IMR-90 (cell line): ENCODE measurements at places on chromosomes 1 and 21. TPM values are rescaled to one million over a fixed set of nuclear protein-coding genes. Genes with fewer than 3 reads are reported as not detected.

The SPRR3 gene
- not detected in 2 replicates for total RNA-seq

The HTR1D gene
- total RNA-seq = under 0.01 and 0.18 TPM in 2 replicates

The E2F2 gene
- total RNA-seq = 0.36 and 0.56 TPM in 2 replicates

The CIART gene
- total RNA-seq = 13.9 and 18.1 TPM in 2 replicates

The F3 gene
- 75.6 and 102 TPM in 2 replicates for total RNA-seq

The TEX35 gene
- total RNA-seq = not detected in 2 replicates

The CCDC181 gene
- 0.28 TPM in 1 of 2 replicates, not detected in the other for total RNA-seq

The ARID1A gene
- total RNA-seq = 14.0 and 16.7 TPM in 2 replicates

The RGS5 gene
- total RNA-seq = 14.2 and 40.0 TPM in 2 replicates

The ST6GALNAC5 gene
- 2.8 and 3.4 TPM in 2 replicates for total RNA-seq

The AGT gene
- total RNA-seq = under 0.01 and 0.18 TPM in 2 replicates

The CD1D gene
- not detected in 2 replicates for total RNA-seq

The GJA5 gene
- total RNA-seq = not detected in 2 replicates

The GABRD gene
- total RNA-seq = not detected in 2 replicates

The OR2M3 gene
- total RNA-seq = not detected in 2 replicates

The GPA33 gene
- not detected in 2 replicates for total RNA-seq

The FAM72D gene
- 0.72 and 0.83 TPM in 2 replicates for total RNA-seq

The PSRC1 gene
- 34.6 and 36.4 TPM in 2 replicates for total RNA-seq

The MCOLN3 gene
- total RNA-seq = not detected in 2 replicates

The ANKRD34A gene
- total RNA-seq = 0.56 and 0.90 TPM in 2 replicates

The NUDT4B gene
- 19.9 and 28.6 TPM in 2 replicates for total RNA-seq

The CHRNB2 gene
- total RNA-seq = under 0.01 TPM in 1 of 2 replicates, not detected in the other

The SH2D5 gene
- 6.7 and 7.2 TPM in 2 replicates for total RNA-seq

The KRTAP19-1 gene
- not detected in 2 replicates for total RNA-seq

The FBLIM1 gene
- 43.6 and 52.2 TPM in 2 replicates for total RNA-seq

The CDC20 gene
- 78.0 and 103 TPM in 2 replicates for total RNA-seq

The ASCL5 gene
- total RNA-seq = not detected in 2 replicates

The CD247 gene
- total RNA-seq = not detected in 2 replicates

The SUSD4 gene
- 1.1 and 2.7 TPM in 2 replicates for total RNA-seq

The LINGO4 gene
- total RNA-seq = not detected in 2 replicates

The FAM163A gene
- not detected in 2 replicates for total RNA-seq

The WDR77 gene
- total RNA-seq = 73.6 and 80.8 TPM in 2 replicates

The RBM34 gene
- total RNA-seq = 28.7 and 61.7 TPM in 2 replicates

The KIF21B gene
- 0.36 and 0.56 TPM in 2 replicates for total RNA-seq

The PKP1 gene
- total RNA-seq = under 0.01 and 0.18 TPM in 2 replicates

The ADAMTS4 gene
- 0.28 and 0.72 TPM in 2 replicates for total RNA-seq

The HTR6 gene
- total RNA-seq = not detected in 2 replicates
